ENCODE measurements at places on chromosomes 2 and 18. TPM values are rescaled to one million over a fixed set of nuclear protein-coding genes. Genes with fewer than 3 reads are reported as not detected.

Gene ATP9B
- 49.2 TPM for total RNA-seq

DNA sequence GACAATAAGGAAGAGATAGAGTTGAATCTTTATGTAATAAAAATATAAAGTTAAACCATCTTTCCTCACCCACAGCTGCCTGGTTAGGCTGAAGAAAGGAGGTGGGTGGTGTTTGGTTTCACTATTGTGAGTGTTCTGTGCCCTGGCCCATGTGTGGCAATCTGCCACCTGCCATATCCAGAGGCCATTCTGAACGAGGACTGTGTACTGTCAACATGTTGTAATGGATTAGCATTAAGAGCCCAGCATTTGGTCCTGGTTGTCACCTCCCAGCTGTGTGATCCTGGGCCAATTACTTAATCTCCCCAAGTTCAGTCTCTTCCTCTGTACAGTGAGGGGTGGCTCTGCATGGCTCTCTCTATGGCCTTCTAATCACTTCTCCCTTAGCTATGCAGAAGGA, 118.2 kb upstream of the SEC11C start:
- no peak for DNase-seq

- no peak for DNase-seq
Measured at GRCh38 chr2:162092658-162093556, 18.9 kb upstream of the DPP4 start.

DNA sequence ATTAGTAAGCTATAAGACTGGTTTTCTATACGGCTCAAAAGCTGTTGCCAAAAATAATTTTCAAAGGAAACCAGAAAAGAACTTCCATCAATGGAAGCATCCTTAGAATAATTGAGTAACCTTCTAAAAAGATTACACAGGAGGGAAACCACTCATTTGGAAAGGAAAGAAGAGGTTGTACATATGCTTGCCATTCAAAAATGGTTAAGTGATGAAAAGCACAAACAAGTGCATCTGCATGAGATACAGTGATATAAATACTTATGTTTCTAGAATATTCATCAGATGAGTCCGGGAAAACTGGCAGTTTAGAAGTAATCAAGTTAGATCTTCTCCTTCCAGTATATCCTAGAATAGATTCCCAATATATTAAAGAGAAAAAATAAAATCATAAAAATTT, 20.1 kb upstream of the SMAD2 start:
- no peak for DNase-seq
